HT-29 (cell line): ENCODE measurements at places on chromosomes 1 and 21. TPM values are rescaled to one million over a fixed set of nuclear protein-coding genes. Genes with fewer than 3 reads are reported as not detected.

The TNFRSF1B gene
- total RNA-seq = 0.08 TPM in 1 of 2 replicates, not detected in the other

The SASS6 gene
- 3.3 and 3.9 TPM in 2 replicates for total RNA-seq

The ZZZ3 gene
- 36.4 and 39.0 TPM in 2 replicates for total RNA-seq

The IGSF9 gene
- total RNA-seq = 5.9 and 6.5 TPM in 2 replicates

The CD1E gene
- not detected in 2 replicates for total RNA-seq

The MSH4 gene
- total RNA-seq = 0.05 and 0.16 TPM in 2 replicates

The SH2D5 gene
- 0.55 and 3.6 TPM in 2 replicates for total RNA-seq

The IKBKE gene
- total RNA-seq = 11.7 and 12.0 TPM in 2 replicates

The ZNF683 gene
- not detected in 2 replicates for total RNA-seq

The DYRK3 gene
- total RNA-seq = 0.31 and 0.36 TPM in 2 replicates

The ATP1A4 gene
- not detected in 2 replicates for total RNA-seq

The UBL4B gene
- not detected in 2 replicates for total RNA-seq

The TNFAIP8L2 gene
- total RNA-seq = not detected in 2 replicates

The CENPF gene
- 25.6 and 33.1 TPM in 2 replicates for total RNA-seq
